ENCODE measurements at places on chromosomes 4 and X. TPM values are rescaled to one million over a fixed set of nuclear protein-coding genes. Genes with fewer than 3 reads are reported as not detected.

GRCh38 chr4:72451349-72451748, 117.7 kb downstream of the ADAMTS3 start:
- peak; percentile 82 for DNase-seq

DNA sequence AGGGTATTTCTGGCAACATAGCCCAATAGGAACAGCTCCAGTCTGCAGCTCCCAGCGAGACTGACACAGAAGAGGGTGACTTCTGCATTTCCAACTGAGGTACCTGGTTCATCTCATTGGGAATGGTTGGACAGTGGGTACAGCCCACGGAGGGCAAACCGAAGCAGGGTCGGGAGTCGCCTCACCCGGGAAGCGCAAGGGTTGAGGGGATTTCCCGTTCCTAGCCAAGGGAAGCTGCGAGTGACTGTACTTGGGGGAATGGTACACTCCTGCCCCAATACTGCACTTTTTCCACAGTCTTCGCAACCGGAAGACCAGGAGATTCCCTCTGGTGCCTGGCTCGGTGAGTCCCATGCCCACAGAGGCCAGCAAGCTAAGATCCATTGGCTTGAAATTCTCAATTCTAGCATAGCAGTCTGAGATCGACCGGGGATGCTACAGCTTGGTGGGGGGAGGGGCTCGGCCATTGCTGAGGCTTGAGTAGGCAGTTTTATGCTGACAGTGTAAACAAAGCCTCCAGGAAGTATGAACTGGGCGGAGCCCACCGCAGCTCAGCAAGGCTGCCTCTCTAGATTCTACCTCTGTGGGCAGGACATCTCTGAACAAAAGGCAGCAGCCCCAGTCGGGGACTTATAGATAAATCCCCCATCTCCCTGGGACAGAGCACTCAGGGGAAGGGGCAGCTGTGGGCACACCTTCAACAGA, 14.0 kb upstream of the ADAD1 start:
- peak; percentile 59 for DNase-seq

DNA sequence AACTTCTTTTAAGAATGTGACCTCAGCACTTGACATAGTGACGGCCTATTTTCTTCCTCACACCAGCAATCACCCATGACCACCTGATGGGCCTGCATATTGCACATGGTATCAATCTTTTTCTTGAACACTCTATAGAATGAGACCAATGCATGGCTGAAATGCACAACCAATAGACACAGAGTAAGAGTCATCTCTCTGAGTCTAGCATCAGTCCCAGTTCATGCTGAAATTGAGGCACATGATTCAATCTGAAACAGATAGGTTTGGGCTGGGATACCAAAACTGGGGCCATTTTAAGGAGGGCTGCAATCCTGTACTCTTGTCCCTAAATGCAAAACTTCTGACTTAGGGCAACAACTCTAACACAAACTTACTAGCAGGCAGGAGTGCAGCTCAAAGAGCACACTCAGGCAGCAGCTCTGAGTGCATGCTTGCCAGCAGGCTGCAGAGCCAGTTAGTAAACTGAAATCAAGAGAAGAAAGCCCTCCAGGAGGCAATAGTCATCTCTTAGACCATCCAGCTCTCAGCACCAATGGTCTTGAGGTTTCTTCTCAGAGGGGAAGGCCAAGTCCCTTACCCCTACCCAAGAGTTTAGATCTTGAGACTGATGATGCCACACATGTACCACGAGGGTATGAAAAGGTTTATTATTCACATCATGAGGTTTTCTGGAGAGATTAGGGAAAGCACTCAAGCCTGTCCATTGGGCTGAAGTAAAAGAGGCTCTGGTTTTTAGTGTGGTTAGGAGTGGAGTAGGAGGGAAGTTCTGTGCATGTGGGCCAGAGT, 24.7 kb upstream of the GPR101 start:
- no peak for DNase-seq

Gene MAPK10
- 30.5 TPM for total RNA-seq

DNA sequence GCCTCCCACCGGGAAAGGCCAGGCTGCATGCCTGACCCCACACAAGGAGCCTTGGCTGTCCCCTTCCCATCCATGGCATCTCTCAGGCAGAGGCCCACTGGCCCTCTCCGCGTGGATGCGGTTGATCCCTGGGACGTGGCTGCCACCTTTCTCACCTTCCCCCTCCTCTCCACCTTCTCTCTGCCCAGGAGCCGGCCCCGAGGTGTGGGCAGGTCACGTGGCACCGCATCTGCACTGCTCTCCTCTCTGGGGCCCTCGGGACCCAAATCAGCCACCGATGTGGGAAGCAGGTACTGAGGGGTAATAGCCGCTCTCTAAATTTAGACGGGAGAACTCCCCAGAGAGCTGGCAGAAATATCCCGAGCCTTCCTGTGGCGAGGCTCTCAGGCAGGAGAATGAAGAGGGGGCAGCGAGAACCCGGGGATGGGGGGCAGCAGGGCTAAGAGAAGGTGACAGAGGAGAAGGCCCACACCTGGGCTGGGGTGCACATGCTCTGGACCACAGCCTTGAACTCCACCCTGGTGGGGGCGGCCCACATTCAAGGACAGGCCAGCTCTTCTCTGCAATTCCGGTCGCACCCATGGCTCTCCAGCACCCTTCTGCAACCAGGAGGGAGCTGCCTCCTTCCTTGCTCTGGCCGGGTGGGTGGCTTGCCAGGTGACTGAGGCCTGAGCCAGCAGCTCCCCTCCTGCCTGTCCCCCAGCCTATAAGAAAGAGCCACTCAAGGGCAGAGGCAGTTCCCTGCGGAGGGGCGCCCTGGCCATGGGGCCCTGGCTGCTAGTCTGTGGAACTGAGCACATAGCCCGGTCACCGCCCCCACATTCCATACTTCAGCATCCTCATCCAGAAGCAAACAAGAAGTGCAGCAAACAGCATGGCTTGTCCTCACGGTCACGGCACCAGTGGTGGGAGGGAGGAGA, 9.6 kb upstream of the DUSP9 start:
- peak; percentile 69 for DNase-seq

GRCh38 chrX:8743126-8743732, 11.3 kb upstream of the ANOS1 start:
- no peak for DNase-seq

- no peak for DNase-seq
These were observed 28.1 kb upstream of the LGI2 start for GRCh38 chr4:25058796-25059195.

Gene TMEM128
- total RNA-seq = 15.6 TPM

Gene SCRG1
- 18.2 TPM for total RNA-seq

GRCh38 chr4:154642373-154643009, 30.0 kb upstream of the FGG start:
- no peak for DNase-seq

Gene SPANXB1
- total RNA-seq = not detected

DNA sequence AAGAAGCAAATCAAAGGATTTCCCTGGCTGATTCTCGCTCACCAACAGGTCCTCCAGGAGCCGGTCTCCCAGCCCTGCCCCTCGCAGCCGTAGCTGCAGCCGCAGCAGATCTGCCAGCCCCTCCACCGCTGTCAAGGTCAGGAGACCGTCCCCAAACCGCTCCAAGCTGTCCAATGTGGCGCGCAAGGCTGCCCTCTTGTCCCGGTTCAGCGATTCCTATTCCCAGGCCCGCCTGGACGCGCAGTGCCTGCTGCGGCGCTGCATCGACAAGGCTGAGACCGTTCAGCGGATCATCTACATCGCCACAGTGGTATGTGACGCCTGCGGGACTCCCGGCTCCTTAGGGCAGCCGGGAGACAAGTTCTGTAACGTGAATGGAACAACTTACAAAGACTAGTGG, 25.6 kb downstream of the SPATA18 start:
- DNase-seq = no peak

- DNase-seq = no peak
These were observed 308.9 kb downstream of the GLUD2 start for GRCh38 chrX:121356139-121356849.

All from posterior vena cava (tissue), 2 donors.